ENCODE measurements at places on chromosomes 13 and 19.

DNA sequence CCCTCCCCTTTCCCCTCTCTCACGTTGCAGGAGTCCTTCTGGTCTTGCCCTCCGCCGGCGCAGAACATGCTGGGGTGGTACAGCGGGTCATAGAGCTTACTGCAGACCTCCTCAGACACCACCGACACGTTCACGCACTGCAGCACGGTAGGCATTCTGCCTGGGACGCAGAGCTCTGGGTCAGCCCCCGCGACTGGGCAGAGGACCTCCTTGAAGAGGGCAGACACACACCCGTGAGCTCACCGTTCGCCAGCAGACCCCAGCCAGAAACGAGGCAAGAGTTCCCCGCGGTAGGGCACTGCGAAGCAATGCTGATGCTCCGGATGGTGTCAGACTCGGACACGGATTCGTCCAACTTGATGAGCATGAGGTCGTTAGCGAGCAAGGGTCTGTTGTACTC lies 2.9 kb downstream of the KLK4 start:
- DNase-seq, result no peak

DNA sequence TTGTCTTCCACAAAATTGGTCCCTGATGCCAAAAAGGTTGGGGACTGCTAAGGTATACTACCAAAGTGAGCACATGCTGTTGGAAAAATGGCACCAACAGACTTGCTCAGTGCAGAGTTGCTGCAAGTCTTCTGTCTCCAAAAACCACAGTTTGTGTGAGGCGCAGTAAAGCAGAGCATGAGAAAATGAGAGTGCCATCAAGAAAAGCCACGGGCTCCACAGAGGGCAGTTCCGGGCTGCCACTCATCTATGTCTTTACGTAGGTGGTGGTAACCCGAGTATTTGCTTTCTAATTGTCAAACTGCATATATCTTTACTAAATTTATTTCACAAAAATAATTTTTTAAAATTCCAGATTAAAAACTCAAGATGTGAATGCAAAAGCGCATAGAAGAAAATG lies 123.8 kb downstream of the RNF17 start:
- DNase-seq, result no peak

DNA sequence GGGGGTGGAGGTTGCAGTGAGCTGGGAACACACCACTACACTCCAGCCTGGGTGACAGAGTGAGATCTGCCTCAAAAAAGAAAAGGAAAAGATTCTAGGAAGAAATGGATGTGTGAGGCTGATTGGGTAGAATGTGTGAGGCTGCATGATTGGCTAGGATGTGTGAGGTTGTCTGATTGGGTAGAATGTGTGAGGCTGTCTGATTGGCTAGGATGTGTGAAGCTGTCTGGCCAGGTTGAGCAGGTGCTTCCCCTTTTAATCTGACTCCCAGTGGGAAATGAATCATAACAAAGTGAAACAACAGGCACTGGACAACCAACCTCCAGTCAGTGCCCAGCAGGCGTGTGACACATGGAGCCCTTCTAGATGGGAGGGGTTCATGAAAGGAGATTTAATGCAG lies 14.7 kb downstream of the C13orf46 start:
- DNase-seq, result no peak

- no peak for DNase-seq
Measured at GRCh38 chr13:42553098-42554046, 20.6 kb upstream of the TNFSF11 start.

DNA sequence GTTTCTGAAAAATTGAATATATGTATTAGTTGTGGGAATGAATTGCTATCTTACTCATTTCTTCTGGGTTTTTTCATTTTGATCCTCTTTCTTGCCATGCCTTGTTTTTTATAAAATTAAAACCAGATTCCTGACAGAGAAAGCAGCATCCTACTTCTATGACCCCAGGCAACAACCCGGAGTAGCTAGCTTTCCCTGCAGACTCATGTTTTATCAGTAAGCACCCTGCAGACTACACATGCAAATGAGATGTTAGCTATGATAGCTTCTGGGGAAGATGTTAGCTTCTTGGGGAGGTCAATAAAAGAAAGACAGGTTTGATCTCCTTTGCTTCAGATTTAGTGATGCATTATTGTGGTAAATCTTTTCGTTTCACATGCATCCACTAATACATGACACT lies 1598.6 kb downstream of the SLITRK5 start:
- no peak for DNase-seq

- DNase-seq, result no peak
Measured at GRCh38 chr13:93673885-93674284, 447.3 kb downstream of the GPC6 start.
